ENCODE measurements at places on chromosomes 16 and 17.

GRCh38 chr17:7703584-7704479, 1.2 kb upstream of the EFNB3 start:
- DNase-seq = no peak

- no peak for DNase-seq
These were observed 949.7 kb upstream of the EEF2KMT start for GRCh38 chr16:6047325-6047724.

- DNase-seq = no peak
These were observed 123.0 kb upstream of the ASIC2 start for GRCh38 chr17:33416131-33416530.

GRCh38 chr16:84029297-84030047, 13.1 kb downstream of the SLC38A8 start:
- DNase-seq = no peak

DNA sequence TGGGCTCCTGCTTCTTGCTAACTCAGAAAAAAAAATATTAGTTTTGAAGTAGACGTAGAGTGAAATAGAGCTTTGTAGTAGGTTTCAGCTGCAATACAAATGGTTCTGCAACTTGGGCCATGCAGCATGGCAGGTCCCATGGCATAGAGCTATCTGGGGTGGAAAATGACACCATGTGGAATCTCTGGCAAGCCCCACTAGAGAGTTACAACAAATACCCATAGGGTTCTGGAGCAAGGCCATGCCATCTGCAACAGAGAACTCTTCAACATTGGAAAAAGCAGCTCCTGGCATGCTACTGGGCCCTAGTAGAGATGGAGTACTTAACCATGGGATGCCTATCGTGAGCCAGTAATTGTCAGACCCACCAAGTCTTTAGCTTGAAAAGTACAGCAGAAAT, 25.3 kb upstream of the RBBP6 start:
- no peak for DNase-seq
